Lung (tissue), 17 donors: ENCODE measurements at places on chromosomes 16 and 17. TPM values are rescaled to one million over a fixed set of nuclear protein-coding genes. Genes with fewer than 3 reads are reported as not detected.

PRSS33 gene
- not detected for polyA plus RNA-seq

SERPINF2 gene
- 78.9 TPM for polyA plus RNA-seq

C16orf95 gene
- 2.3 TPM for polyA plus RNA-seq

DNA sequence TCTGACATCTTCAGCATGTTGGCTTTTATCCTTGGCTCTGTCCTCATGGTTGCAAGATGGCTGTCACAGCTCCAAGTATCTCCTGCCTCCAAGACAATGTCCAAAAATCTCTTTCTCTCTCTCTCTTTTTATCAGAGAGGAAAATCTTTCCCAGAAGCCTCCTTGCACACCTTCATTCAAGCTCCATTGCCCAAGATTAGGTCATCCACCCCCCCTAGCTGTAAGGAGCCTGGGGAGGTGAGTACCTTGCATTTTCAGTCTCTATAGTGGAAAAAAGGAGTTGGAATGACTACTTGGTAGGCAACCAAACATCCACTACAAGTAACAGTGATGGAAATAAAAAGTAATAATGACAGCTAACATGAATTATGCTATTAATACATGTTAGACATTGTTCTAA is 22.0 kb upstream of the NSMCE1 start:
- DNase-seq = no peak
- no peaks in the 10 kb centered on the region for H3K27me3 ChIP-seq
- no peak overlapping the region for H3K4me3 ChIP-seq
- H3K27ac ChIP-seq = no peak overlapping the region
- H3K36me3 ChIP-seq = no peaks in the 10 kb centered on the region
- no peaks in the 10 kb centered on the region for H3K4me1 ChIP-seq

GRCh38 chr16:30698816-30699614 is at the start of gene SRCAP:
TSS of gene SRCAP (plus strand) at chr16:30699171. CDS start at chr16:30700825, 1,654 bp downstream.
- H3K4me3 ChIP-seq = peak within 1 kb of the TSS; percentile 79
- DNase-seq = peak; percentile 89
- peak within 1 kb of the TSS; percentile 98 for H3K27ac ChIP-seq
- peaks cover 10% of the 10 kb centered on the region for H3K4me1 ChIP-seq

DNA sequence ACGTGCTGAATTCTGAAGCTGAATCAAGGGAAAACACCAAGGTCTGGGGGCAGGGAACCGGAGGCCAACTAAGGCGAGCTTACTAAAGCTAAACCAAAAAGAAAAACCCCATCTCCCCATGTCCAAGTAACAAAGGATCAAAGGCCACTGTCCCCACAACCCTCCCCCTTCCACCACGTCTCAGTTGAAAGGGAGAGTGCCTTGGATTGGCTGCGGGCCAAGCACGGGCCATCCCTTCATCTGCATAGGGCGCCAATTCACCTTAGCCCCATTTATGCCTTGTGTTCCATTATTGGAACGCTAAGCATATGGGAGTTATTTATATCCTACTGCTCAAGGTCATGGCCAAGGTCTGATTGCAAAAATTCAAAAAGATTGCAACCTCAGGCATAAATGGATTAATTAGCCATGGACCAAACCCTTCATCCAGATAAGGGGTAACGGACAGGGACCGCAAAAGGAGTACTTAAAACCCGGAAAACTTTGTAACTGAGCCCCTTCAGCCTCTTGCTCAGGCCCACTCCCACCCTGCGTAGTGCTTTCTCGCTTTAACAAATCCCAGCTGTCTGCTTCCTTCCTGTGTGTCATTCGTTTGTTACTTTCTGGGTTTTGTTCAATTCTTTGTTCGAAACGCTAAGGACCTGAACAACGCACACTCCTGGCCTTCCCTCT is 740 bp upstream of the ATP6V0D1 start:
- H3K27ac ChIP-seq = peak overlapping the region; percentile 86
- DNase-seq = no peak
- H3K36me3 ChIP-seq = no peaks in the 10 kb centered on the region
- no peaks in the 10 kb centered on the region for H3K27me3 ChIP-seq
- peaks cover 15% of the 10 kb centered on the region for H3K4me1 ChIP-seq
- peak overlapping the region; percentile 53 for H3K4me3 ChIP-seq

DNA sequence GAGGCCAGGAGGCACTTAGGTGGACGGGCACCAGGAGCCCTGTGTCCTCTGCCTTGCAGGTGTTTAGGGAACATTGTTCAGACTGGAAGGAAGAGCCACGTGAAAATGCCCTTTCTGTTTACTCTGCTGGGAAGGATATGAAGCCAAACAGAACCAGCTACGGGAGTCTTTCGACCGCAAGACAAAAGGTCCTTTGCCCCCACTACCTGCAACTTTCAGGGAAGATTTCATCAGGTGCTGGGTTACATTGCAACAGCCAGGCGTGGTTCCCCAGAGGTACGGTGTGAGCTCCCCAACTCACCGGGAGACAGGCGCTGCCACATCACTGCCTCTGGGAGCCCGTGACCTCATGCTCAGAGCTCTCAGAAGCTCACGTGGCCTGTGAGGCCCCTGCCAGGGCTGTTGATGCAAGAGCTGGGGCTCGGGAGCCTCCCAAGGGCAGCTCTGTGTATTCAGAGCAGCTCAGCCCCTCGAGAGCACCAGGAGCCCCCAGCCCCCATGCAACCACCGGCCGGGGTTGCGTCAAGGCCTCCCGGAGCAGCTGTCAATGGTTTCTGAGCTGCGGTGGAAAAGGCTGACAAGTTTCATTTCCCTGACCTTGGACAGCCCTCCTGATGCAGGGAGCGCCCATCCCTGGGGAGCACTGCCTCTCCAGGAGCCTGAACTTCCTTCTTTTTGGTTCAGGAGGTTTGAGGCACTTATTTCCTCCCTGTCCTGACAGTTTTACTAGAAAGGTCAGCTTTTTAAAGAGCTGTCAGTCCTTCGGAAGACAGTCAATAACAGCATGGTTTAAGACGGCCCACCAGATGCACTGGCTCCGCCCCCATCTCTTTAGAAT is 42.1 kb downstream of the TBC1D16 start:
- no peak overlapping the region for H3K4me3 ChIP-seq
- H3K27me3 ChIP-seq = no peaks in the 10 kb centered on the region
- H3K36me3 ChIP-seq = no peaks in the 10 kb centered on the region
- peak; percentile 87 for DNase-seq
- peaks cover 46% of the 10 kb centered on the region for H3K4me1 ChIP-seq
- peak overlapping the region; percentile 25 for H3K27ac ChIP-seq

DNA sequence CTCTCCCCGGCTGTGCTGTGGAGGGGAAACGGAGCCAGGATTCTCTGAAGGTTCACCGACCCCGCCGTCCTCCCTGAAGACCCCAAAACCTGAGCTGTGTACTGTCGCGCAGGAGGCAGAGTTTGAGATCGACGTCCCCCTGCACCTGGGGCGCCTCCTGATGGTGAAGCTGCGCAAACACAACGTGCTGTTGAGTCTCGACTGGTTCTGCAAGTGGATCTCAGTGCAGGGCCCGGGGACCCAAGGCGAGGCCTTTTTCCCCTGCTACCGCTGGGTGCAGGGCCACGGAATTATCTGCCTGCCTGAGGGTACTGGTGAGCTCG is 62.6 kb upstream of the TEKT1 start:
- no peaks in the 10 kb centered on the region for H3K27me3 ChIP-seq
- H3K4me1 ChIP-seq = no peaks in the 10 kb centered on the region
- H3K36me3 ChIP-seq = no peaks in the 10 kb centered on the region
- H3K27ac ChIP-seq = no peak overlapping the region
- H3K4me3 ChIP-seq = no peak overlapping the region

DNA sequence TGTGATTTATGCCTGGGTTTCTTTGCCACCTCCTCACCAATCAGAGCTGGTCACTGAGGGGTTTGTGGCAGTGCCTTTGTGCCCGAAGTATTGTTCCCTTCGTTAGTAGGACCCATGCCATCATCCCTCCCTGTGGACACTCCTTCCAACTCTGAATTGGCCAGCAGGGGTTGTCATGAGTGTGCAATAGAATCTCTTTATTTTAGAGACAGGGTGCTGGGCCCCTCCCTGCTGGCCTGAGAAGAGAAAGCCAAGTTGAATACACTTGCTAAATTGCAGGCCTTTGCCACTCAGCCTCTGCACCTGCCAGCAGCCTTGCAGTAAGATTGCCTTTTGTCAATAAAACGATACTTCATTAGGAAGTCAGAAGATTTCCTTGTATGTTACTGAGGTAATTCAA is 40.7 kb upstream of the SLC12A3 start:
- DNase-seq = peak; percentile 13
- peaks cover 23% of the 10 kb centered on the region for H3K36me3 ChIP-seq
- H3K27ac ChIP-seq = no peak overlapping the region
- no peaks in the 10 kb centered on the region for H3K27me3 ChIP-seq
